HT1080 (cell line): ENCODE measurements at places on chromosomes 2 and 18. TPM values are rescaled to one million over a fixed set of nuclear protein-coding genes. Genes with fewer than 3 reads are reported as not detected.

- DNase-seq, result no peak
Measured at GRCh38 chr2:149170156-149170555, 131.7 kb downstream of the LYPD6B start.

- no peak for DNase-seq
Measured at GRCh38 chr2:98504381-98505109, 59.9 kb downstream of the INPP4A start.

DNA sequence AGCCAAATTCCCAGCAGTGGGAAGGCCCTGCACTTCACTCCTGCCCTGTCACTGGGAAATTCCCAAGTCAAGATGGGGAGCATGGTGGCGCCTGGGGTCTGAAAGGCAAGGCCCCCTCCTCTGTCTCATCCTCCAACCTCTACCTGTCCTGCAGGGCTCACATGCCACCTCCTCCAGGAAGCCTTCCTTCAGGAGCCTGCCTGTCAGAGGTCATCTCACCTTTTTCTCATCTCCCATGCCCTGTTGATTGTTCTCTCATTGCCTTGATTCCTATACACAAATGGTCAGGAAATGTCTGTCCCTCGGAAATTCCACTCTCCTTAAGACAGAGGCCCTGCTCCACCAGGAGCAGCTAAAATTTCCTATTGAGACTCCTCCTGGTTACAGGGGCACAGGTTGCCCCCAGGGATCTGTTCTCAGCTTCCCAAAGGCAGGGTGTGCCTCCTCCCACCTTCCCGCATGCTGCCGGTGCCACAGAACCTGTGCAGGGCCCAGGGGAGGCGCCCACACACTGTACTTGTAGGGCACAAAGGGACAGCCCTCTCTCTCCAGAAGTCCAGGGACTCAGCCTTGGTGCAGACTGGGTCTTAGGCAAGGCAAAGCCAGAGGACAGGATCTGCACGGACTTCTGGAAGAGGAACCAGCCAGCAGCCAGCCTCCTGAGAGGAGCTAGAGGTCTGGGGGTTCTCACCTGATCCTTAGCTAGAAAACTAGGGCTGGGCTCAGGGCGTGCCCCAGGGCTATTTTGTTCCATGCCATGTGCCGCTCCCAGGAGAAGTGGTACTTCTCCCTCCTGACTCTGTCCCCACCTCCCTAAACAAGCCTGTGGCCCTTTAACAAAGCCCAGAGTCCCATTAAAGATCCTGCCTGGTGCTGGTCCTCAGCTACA lies 12.9 kb downstream of the HES6 start:
- DNase-seq, result no peak

DNA sequence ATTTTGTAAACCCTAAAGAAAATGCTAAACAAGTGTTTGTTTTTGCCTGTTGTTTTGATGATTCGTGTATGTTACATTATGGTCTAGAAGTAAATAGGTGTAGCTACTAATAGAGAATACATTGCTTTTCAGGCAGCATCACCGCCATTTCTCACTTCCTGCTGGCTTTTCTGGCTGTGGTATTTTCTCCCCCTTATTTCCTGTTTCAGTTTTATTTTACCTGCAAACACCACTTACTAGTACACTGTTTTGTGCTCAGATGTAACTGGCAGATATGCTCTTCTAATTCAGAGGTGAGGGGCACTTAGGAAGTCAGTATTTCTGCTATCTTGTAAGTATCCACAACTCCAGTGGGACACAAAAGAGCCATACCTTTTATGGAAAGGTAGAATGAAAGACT lies 38.1 kb upstream of the SLC3A1 start:
- no peak for DNase-seq

DNA sequence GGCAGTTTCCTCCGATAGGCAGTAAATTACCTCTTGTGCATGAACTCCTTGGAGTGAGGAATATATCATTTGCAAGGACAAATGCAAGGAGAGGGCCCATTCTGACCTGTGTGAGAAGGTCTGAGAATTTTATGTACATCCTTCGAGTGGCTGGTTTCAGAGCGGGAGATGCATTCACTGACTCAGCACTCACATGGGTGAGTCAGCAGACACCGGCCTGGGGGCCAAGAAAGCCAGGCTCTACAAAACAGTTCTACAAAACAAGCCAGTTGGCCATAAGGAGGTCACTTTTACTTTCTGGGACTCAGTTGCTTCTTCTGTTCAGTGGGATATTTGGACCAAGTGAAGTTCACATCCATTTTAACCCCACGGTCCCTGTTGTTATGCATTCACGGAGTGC lies 35.3 kb downstream of the CYP26B1 start:
- DNase-seq, result peak; percentile 64

GRCh38 chr18:10563886-10564285 lies 38.1 kb downstream of the NAPG start:
- DNase-seq, result no peak

DNA sequence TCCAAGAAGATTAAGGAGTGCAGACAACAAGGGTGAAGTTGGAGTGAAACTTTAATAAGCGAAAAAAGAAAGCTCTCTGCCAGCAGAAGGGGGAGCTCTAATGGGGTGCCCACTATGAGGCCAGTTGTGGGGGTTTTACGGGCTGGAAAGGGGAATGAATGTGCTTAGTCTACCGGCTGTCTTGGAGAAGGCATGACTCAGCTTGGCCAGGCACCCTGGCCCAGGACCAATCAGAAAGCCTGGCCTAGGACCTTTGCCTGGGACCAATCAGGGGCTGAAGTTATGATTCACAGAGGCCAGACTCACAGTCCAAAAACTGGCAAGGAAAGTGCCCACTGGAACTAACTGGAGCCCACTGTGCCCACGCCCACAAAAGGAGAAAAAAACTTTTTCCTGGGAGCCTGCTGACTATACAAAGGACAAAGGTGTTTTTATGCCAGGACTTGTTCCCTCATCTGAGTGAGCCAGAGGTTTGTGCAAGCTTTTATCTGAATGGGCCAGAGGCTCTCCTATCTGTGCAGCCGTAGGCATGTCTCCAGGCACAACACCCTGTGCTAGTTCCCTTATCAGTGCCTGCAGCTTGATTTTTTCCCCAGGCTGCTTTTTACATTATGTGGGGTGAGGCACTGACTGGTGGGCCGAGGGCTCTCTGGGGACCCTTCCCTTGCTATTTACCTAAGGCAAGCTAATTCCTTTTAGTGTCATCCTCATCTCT lies 18.6 kb downstream of the CMPK2 start:
- DNase-seq, result peak; percentile 82

DNA sequence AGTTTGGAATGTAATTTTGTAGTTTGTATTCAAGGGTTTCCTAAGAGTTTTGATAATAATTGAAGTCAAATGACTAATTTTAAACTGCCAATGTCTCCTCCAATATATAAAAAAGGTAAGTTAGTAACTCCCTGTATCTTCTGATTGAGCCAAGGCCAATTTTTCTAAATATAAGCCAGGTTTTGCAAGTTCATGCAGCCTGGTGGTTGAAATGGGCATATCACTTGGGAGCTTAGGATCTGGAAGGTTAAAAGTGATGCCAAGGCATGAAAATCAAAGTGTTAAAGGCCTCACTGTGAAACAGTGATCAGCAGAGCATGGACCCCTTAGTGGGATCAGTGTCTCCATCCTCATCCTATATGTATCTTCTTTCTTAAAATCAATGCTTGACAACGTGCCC lies 60.5 kb downstream of the MERTK start:
- no peak for DNase-seq

DNA sequence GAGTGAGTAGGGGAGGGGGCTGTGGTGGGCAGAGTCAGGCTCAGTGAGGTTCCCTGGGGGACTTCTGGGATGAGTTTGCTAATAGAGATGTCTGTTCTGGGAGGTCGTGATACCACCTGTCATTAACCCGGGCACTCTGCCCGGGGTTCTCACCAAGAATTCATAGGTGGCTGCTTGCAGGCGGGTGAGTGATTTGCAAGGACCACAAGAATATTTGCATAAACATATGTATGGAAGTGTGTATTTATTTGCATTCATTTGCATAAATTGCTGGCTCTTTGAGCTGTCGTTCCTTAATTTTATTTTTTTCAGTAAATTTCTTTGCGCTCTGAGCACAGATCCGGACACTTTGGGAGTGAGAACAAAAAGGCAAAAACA lies 260.0 kb downstream of the ATAD2B start:
- DNase-seq, result no peak

- no peak for DNase-seq
Measured at GRCh38 chr2:47536696-47537095, 133.7 kb downstream of the MSH2 start.

DNA sequence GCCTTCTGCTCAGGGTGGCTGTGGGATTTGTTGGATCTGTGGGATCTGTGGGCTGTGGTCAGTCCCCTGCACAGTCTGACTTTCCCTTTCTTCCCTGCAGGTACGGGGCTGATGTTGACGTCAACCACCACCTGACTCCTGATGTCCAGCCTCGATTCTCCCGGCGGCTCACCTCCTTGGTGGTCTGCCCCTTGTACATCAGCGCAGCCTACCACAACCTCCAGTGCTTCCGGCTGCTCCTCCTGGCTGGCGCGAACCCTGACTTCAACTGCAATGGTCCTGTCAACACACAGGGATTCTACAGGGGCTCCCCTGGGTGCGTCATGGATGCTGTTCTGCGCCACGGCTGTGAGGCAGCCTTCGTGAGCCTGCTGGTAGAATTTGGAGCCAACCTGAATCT lies 17.5 kb downstream of the ASB1 start:
- DNase-seq, result no peak

DNA sequence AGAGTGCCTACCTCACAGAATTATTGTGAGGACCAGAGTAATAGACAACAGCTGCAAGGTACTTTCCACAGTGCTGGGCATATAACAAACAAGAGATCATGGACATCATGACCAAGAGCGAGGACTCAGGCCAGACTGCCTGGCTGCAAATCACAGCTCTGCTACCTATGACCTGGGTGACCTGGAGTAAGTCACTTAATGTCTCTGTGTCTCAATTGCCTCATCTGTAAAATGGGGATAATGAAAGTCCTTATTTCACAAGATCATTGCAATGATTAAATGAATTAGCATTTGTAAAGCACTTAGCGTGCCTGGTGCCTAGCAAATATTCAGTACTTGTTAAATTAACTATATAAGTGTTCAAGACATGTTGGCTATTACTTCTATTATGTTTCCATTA lies 59.7 kb downstream of the PRKCE start:
- no peak for DNase-seq

The CHRNG gene
- total RNA-seq, result not detected in 2 replicates

The FOXI3 gene
- not detected in 2 replicates for total RNA-seq
